ENCODE measurements at places on chromosomes 7 and 10.
A peak's percentile ranks its signal among the peaks of the same experiment; 100 is the strongest.

DNA sequence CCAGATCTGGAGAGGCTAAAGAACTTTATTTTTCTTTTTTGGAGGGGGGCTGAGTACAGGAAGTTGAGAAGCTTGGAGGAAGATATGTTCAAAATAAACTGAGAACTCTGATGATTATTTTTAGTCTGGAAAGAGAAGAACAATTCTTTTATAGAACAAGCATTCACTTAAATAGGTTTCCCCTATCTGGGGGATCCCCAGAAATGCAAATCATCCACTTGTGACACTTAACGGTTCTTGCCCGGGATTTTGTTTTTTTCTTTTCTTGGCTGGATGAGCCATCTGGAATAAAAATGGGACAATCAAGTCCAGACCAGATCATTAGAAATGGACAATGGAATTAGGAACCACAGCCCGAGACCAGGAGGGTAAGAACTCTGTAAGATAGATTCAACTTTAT, 95.9 kb upstream of the EGR2 start:
- no peak for DNase-seq

DNA sequence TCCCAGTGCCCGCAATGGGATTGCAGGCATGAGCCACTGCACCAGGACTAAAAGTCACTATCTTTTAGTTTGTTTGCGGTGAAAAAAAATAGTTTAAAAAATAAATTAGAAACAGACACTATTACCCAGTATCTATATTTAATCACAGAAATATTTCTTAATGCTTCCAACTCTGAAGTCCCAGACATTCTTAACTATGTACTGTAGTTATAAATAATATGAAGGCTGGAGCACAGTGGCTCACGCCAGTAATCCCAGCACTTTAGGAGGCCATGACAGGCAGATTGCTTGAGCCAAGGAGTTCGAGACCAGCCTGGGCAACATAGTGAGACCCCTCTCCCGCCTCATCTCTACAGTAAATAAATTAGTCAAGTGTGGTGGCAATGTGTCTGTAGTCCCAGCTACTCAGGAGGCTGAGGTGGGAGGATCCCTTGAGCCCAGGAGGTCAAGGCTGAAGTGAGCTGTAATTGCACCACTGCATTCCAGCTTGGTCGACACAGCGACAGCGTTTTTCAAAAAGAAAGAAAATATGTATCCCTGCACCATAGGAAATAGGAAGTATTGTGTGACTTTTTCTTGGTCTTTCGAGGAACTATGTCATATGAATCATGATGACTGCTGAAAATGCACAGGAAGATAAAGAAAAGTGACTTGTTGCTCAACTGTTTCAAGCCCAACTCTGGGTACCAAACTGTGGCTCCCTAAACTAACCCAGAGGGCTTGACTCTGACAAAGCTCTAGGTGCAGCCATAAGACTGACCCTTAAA, 74.9 kb upstream of the STEAP1B start:
- no peak for DNase-seq

GRCh38 chr7:73904219-73905137, 43.5 kb downstream of the TMEM270 start:
- DNase-seq: no peak

DNA sequence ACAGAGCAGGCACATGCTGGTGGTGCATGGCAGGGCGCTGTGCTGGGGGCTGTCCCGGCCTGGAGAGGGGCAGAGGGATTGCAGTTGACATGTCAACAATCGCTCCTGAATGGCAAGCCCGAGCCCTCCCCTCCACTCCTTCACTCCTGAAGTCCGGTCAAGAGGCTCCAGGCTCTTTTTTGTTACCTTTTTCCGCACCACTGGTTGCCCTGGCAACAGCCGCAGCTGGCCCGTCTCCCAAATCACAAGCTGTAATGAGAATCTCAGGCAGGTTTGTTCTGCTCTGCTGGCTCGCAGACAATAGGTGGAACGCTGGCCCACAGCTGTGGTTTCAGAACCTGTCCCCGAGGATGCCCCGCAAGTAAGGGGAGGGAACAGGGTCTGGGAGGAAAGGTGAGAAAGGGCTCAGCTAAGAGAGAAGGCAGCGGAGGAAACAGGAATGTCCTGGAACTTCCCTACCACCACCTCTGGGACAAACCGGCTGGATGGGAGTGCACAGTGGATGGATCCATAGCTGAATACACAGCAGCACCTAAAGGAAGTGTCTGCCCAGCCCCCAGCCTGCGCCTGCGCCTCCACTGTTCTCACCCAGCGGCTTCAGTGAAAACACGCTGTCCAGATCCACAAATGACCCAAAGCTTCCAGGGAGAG, 58.9 kb downstream of the CALML3 start:
- DNase-seq: no peak

DNA sequence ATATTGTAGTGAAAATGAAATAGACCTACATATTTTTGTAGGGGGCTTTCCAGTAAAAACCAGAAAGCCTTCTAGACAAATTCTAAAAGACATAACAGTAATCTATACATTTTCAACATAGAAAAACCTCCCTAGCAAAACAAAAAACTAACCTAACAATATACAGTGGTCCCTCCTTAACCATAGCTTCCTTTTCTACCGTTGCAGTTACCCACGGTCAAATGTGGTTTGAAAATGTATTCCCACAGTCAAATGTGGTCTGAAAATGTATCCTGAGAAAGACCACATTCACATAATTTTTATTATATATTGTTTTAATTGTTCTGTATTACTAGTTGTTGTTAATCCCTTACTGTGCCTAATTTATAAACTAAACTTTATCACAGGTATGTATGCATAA, 6.4 kb downstream of the PSAP start:
- no peak for DNase-seq

GRCh38 chr7:106327538-106328481, 43.0 kb upstream of the NAMPT start:
- DNase-seq: no peak

DNA sequence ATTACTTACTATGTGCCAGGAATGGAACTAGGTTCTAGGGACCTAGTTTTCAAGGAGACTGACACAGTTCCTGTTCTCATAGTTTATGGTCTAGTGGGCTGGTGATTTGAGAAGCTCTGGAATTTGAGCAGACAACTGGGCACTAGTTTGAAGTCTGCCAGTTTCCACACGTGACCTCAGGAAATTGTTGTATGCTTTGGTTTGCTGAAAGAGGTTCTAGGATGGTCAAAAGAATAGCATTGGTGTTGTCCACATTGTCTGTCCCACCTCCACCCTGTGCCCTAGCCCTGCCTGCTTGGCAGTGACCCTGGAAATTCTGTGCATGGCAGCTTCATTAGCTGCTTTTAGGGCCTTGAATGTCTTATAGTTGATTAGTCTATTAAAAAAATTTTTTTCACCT, 28.7 kb downstream of the GBF1 start:
- no peak for DNase-seq

GRCh38 chr10:109920016-109920415, 3.3 kb downstream of the XPNPEP1 start:
- peak; percentile 20 for DNase-seq

GRCh38 chr7:96734343-96734742, 24.7 kb upstream of the SEM1 start:
- DNase-seq: no peak

DNA sequence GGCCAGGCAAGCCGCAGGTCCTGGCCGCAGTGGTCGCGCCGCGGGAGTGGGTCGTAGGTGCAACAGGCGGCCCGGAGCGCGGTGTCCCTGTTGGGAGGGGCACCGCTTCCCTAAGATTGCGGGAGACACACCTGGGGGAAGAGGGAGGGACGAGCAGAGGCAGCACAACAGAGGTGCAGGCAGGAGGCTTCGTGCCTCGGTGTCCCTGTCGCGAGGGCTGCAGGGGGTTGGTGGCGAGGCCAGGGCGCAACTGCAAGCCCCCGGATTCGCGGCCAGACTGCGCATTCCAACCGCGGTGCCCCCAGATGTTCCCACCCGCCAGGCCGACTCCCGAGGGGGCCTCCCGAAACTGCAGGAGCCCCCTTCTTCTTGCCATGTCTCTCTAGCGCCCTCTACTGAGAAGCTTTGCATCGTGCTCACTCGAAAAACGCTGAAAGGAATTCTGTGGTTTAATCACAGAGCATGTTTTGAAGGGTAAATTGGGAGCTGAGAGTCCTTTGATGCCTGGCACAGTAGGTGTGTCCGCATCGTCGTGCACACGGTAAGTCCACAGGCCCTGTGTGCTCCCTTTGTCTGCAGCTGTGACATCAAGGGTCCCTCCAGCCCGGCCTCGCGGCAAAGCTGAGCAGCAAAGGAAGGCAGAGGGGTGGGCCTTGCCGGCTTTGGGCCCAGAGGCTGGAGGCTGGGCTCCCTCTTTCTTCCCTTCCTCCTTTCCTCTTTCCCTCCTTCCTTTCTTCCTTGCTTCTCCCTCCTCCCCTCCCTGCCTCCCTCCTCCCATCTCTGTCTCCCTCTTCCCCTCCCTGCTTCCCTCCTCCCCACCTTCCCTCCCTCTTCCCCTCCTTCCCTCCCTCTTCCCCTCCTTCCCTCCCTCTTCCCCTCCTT, 6.2 kb upstream of the MBL2 start:
- DNase-seq: no peak

- no peak for DNase-seq
Observed at GRCh38 chr7:70415179-70415972, 716.6 kb upstream of the GALNT17 start.

- no peak for DNase-seq
Observed at GRCh38 chr7:97446361-97446760, 285.5 kb upstream of the TAC1 start.

GRCh38 chr7:121831351-121831750, 41.6 kb upstream of the PTPRZ1 start:
- DNase-seq: no peak

DNA sequence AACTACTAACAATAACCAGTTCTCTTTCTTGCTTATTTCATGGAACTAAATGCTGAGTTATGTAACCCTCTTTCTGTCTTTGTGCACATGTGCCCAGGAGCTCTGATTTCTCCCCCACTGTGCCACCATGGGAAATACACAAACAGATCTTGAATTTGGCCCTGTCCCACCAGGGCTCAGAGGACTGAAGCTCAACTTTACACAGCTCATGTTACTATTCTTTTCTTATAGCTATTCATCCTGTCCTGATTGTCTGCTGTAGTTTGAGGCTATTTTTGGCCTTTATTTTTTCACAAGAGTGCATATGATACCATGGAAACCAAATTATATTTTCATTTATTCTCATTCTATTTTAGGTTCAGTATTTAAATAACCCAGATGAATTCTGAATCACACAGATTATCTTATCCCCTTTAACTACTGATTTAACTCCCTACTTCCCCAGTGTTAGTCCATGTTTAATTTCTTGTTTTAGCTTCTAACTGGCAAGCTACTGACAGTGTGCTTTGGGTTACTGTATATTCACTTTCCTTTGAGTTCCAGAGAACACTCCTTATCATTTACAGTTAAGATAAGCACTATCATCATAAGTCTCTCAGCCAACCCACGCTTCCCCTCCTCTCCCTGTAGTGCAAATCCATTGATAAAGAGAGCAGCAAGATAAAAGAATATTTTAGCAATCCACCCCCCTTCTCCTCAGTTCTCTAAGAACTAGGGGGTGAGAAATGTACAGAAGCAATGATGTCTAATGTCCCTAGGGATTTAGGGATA, 71.8 kb upstream of the GSDME start:
- no peak for DNase-seq

DNA sequence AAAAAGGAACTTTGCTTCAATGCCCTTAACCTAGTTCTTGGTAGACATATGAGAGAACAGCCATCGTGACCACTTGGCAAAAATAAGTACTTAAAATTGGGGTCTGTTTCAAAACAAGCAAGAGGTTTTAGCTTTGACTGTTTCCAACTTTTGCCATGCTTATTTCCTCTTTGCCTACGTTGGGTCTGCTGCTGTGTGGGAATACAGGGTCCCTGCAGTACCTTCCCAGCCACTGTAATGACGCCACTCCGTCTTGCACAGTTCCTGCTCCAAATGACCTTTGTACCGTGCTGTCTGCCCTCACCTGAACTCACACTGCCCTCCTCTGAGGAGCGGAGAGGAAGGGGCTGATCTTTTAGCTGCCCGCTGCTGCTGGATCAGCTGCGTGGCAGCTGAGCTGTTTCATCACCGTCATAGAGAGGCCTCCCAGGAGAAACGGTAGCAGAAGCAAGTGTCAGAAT, 133.1 kb downstream of the MAPK8 start:
- DNase-seq: no peak
